ENCODE measurements at places on chromosomes 1 and 21.

DNA sequence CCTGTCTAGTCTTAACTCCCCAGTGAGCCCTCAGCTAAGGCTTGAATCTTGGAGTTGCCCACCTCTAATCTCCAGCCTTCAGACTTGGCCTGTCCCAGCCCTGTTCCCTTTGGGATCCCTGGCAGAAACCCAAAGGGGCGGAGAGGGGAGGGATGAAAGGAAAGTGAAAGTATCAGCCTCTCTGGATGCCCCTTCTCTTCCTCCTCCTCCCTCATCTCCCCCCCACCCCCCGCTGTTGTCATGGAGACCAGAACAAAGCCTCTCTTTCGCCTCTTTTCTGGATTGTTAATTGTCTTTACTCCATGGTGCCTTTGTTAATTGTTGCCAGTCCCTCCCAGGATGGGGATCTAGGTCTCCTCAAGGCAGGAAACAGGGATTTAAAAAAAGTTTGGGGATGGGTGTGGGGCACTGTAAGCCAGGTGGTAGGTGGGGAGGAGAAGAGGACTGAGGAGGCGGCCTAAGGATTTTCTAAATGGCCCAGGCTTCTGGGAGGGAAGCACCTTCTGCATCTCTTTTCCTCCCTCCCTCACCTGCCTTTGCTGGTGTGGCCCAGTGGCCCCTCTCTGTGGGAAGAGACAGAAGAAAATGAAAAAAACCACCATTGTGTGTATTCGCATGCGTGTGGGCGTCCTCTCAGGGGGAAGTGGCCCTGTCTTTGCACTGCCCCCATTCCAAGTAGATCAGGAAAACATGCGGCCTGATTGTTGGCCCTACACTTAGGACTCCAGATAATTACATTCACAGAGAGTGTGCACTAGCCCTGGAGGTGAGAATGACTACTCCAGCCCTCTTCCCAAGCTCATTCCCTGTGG is 7.5 kb upstream of the SOX13 start:
- no peak for DNase-seq

- no peak for DNase-seq
Measured at GRCh38 chr1:236450779-236451178, 56.7 kb downstream of the EDARADD start.

- DNase-seq: no peak
Measured at GRCh38 chr1:56553046-56553445, 26.3 kb downstream of the PLPP3 start.

GRCh38 chr21:26842974-26843932 is 2.0 kb downstream of the ADAMTS1 start:
- peak; percentile 95 for DNase-seq

- no peak for DNase-seq
Measured at GRCh38 chr1:84736445-84736844, 46.2 kb upstream of the SSX2IP start.

DNA sequence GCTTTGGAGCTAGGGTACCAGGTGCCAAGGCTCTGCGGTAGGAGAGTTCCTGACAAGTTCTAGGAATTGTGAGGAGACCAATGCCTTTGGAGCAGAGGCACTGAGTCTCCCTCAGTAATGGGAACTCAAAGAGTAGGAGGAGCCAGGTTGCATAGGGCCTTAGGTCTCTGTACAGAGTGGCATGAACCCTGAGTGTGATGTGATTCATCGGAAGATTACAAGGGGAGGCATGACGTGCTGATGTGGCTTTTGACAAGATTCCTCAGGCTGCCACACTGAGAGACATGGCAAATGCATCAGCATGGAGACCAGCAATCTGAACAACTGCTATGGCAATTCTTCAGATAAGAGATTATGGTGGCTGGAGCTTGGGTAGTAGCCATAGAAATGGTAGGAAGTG is 94.6 kb upstream of the SLC44A3 start:
- DNase-seq: no peak

DNA sequence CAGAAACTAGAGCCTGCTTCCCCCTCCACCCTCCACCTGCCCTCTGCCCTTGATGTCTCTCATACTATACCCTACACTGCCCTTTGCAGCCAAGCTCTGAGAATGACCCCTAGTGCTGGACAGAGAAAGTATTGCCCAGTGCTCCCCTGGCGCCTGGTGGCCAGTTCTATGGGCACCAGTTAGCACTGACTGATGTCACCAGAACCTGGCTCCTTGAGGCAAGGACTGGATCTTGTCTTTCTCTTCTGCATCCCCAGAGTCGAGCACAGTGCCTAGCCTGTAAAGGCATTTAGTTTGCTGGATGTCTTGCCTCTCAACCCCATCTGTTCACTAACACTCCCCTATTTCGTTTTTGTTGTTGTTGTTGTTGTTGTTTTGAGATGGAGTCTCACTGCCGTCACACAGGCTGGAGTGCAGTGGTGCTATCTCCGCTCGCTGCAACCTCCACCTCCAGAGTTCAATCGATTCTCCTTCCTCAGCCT is 5.9 kb downstream of the PHLDA3 start:
- no peak for DNase-seq

- no peak for DNase-seq
Measured at GRCh38 chr1:10935246-10935645, 77.2 kb upstream of the TARDBP start.

DNA sequence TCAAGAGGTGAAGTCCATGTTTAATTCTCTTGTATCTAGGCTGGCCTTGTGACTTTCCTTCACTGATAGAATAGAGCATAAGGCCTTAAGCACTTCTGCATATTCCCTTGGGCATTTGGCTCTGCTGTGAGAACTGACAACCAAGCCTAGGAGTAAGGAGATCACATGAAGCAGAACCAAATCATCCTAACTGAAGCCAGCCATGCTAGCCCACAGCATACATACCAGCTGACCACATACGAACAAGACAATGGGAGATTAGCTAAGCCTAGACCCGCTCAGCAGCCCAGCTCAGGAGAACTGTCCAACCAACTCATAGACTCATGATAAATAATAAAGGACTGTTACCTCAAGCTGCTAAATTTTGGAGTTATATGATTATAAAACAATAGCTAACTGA is 114.6 kb upstream of the NEK7 start:
- no peak for DNase-seq

DNA sequence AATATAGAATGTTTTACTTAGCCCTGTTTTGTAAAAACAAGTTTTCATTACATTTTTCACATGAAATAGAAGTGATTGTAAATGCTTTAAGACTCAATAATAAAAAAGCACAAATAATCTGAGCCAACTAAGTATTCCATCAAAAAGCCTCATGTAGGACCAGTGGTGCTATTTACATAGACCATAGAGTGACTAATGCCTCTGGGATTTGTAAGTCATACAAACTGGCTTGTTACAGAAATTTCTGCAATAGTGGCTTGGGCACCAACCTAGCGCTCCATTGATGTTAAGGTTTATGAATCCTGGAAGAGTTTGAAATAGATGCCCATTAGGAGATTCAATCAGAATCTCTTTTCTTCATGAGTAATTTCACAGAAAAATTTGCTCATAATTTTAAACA is 31.9 kb downstream of the ZMYM1 start:
- DNase-seq: no peak

DNA sequence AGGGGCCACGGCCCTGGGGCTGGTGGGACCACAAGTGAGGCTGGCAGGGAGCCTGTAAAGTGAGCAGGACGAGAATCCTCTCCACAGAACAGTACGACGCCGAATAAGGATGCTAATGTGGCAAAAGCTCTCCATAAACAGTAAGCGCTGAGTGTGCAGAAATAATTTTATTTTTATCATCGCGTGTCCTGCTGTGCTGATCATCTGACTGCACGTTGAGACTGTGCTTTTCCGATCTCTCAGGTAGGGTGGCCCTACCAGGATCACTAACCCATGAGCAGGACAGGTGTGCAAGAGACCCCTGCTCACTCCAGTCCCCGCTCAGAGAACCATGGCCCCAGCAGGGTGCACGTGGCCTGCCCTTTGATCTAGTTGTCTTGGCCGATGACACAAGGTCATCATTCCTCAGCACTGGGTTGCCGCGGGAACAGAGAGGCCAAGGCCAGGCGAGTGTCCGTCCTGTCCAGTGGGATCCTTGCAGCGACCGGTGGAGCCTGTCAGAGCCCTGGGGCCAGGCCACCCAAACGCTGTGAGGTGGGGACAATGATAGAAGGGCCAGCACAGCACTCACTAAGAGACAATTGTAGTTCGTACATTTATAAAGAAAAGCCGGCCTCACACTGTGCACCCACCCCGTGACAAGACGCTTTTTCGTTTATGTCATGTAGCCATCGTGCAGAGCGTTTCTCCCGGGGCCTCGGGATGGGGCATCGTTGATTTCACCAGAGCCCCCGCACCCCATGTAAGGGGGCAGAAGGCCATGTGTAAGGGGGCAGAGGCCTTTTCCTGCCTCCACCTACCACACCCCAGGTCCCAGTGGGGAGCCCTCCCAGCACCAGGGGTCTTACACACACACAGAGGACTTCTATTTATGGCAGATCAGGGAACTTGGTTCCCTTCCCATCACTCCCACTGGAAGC is 52.7 kb upstream of the ADARB1 start:
- no peak for DNase-seq

- DNase-seq: no peak
Measured at GRCh38 chr1:232695621-232696385, 65.9 kb upstream of the SIPA1L2 start.

DNA sequence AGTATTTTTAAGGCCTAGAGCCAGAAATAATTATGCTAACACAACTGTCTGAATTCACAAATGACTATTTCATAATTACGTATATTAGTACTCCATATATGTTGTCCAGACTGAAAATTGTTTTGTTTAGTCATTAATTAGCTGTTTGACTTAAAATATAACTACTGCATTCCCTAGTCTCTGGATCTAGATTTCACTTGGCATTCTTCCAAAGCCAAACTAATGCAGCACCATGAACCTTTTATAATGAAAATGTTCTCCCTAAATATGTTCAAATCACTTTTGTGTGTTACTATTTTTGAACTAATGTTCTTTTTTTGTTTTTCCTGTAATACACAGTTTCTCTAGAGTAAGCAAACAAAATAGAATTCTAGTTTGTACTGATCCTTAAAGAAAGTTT is 46.1 kb downstream of the CAMTA1 start:
- DNase-seq: no peak

DNA sequence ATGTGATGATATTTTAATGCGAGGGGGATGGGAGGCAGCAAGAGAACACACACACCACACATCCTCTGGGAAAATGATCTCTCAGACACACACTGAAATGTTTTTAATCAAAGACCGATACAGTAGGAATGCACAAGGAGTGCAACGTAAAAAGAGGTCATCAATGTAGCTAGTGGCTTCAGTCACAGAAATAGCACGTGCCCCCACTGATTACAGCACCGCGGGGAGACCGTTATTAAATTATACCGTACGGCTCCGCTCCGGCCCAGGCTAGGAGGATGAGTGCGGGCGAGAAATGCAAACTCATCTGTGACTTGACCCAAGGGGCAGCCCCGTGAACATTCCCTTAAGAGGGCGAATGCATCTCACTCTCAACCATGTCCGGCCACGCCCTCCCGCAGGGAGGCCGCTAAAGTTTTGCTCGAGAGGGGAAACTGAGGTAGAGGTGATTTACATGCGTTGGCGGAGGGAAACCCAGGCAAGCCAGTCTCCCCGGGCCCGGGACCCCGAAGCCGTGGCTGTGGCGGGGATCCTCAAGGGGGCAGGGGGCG is 552 bp downstream of the UBR4 start:
- DNase-seq: no peak

DNA sequence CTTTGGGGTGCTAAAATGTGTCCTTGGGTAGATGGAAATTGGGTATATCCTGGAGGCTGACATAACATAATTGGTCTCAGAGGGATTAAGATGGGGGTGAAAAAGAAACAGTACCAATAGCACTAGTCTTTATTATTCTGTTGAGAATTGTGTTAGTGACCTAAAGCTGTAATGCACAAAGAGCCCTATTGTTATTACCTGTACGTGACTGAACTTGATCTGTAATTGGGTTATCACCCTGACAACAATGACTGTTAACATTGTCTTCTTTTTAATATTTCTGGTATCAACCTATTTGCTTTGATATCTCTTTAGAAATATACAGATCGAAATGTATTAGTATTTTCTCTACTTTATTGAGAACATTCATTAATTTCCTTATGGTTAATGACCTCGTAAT is 147.6 kb downstream of the NEK7 start:
- DNase-seq: no peak

- no peak for DNase-seq
Measured at GRCh38 chr1:161989108-161989507, 34.6 kb downstream of the OLFML2B start.

GRCh38 chr1:50644447-50645105 is 221.3 kb upstream of the DMRTA2 start:
- no peak for DNase-seq

- no peak for DNase-seq
Measured at GRCh38 chr1:18618546-18619466, 11.8 kb upstream of the PAX7 start.
